ENCODE measurements at places on chromosomes 2 and 18. TPM values are rescaled to one million over a fixed set of nuclear protein-coding genes. Genes with fewer than 3 reads are reported as not detected.

Gene DTNB
- total RNA-seq, result 6.9 TPM

Gene CD207
- total RNA-seq, result not detected

Gene AQP12A
- total RNA-seq, result not detected

Gene ZNF396
- 1.0 TPM for total RNA-seq

Gene TUBA3E
- total RNA-seq, result not detected

Gene SERPINB10
- total RNA-seq, result not detected

Gene APLF
- 2.5 TPM for total RNA-seq

Gene VWA3B
- total RNA-seq, result not detected

Gene DUSP19
- 0.04 TPM for total RNA-seq

Gene LYG2
- total RNA-seq, result not detected

Gene PJVK
- 8.9 TPM for total RNA-seq

Gene VAMP8
- total RNA-seq, result 122 TPM

Gene FAM237A
- not detected for total RNA-seq

Gene LOXL3
- total RNA-seq, result 0.15 TPM

Gene SLC9A4
- total RNA-seq, result not detected

Gene MOCOS
- not detected for total RNA-seq

Gene CD8B
- not detected for total RNA-seq

Gene SCN7A
- not detected for total RNA-seq

Gene KCNJ13
- total RNA-seq, result 3.8 TPM

Gene LIMS3
- 0.26 TPM for total RNA-seq

Gene TMX3
- total RNA-seq, result 69.2 TPM

Gene CD28
- not detected for total RNA-seq

Gene PIEZO2
- total RNA-seq, result not detected

Gene MPV17
- 126 TPM for total RNA-seq

Gene NEMP2
- total RNA-seq, result 11.1 TPM

Gene CCDC142
- 50.5 TPM for total RNA-seq

Gene MOGAT1
- not detected for total RNA-seq

Gene AAMP
- 204 TPM for total RNA-seq

All from Karpas-422 (cell line).